ENCODE measurements at places on chromosomes 5 and 9.

GRCh38 chr5:128925973-128926372, 39.3 kb upstream of the SLC27A6 start:
- no peak for DNase-seq

- no peak for DNase-seq
These were observed 5.9 kb downstream of the ATPSCKMT start for GRCh38 chr5:10243660-10244240.

GRCh38 chr9:100277166-100277979, 75.4 kb downstream of the TEX10 start:
- DNase-seq = no peak

DNA sequence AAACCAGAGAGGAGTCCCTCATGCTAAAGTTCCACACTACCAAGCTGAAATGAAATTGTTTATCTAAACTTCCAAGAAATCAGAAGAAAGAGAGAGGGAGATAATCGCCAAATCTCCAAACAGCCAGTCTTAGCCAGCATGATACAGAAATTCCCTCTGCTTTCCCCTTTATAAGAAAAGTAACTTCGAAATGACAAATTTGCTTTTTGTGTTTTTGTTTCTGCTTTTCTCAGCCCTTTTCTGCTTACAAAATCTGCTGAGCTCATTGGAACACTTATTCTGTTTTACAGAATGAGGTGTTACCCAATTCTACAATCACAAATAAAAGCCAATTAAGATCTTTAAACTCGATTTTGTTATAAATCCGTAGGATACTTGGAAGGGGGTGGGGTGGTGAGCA, 72.9 kb downstream of the SFXN1 start:
- DNase-seq = no peak

DNA sequence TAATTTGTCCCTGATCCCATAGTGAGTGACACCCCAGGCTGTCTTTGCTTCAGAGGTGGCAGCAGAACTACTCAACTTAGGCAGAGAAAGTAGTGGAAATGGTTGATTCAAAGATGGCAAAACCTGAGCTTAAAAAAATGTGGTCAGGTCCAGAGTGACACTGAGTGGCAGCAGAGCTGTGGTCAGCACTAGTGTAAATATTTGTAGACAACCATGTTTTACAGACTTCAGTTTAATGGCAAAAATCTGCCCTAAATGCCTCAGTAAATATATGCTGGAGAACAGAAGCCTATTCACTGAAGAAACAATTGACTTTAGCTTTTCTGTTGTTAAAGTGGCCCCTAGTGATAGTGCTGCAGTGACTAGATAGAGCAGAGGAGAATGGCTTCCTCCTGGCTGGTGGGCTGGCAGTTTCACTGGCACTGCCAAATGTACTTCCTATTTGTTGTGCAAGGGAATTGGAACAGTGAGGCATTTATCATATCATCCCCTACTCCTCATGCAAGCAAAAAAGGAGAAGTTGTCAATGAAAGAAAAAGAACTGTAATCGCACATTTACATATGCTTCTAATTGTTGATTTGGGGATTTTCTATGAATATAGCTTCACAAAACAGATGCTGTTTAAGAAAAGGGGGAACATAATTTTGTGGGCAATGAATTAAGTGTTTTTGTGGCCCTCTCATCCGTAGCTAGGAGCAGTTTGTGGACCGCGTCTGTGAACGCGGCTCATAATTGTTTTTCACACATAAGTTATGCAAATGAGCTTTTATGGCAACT, 12.0 kb downstream of the PBX3 start:
- DNase-seq = no peak

GRCh38 chr5:171367424-171368370, 20.0 kb upstream of the NPM1 start:
- no peak for DNase-seq

GRCh38 chr9:120683150-120683549, 31.1 kb downstream of the MEGF9 start:
- DNase-seq = no peak

GRCh38 chr9:123925161-123925560, 4.8 kb downstream of the DENND1A start:
- DNase-seq = no peak

DNA sequence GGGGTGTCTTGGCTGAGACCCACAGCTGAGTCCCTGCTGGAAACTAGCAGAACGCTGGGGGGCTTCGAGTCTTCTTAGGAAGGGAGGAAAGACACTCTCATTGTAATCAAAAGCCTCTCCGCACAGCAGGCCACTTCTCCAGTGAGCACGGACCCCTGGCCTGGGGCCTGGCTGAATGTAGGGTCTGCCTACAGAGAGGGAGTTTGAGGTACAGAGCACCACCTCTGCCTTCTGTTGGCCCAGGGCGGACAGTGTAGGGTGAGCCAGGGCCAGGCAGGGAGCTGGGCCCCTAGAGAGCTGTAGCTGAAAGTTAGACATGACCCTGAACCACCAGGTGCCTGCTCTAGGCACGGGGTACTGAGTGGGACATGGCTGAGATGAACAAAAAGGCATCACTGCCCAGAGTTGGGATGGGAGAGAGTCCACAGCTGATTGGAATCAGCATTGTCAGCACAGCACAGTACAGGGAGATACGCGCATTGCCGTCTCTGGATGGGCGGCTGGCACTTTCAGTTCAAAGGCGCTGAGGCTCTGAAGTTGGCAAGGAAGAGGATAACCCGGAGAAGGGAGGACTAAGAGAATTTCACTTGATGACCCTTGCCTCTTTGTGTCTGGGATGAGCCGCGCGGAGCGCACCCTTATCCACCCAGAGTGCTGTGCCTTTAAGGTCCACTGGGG, 363 bp upstream of the SLC25A48 start:
- DNase-seq = no peak
